ENCODE measurements at places on chromosomes 5 and 9.

DNA sequence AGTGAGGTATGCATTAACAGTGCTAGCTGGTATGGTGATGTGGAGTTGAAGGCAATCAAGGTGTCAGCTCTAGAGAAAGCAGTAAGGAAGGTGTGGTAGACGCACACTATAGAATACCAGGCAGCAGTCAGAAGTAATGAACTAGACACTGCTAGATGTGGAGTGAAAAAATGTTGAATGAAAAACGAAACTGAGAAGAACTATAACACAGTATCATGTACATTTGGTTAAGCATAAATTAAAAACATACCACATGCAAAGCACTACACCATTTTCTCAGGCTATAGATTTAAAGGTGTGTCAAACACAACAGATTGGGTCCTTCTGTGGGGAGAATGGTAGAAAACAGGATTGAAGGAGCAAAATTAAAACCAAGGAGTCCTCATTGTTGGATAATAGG, 15.4 kb downstream of the ZNF622 start:
- H3K36me3 ChIP-seq = no peaks in the 10 kb centered on the region
- H3K4me3 ChIP-seq = no peak overlapping the region
- DNase-seq = no peak
- no peak overlapping the region for H3K27ac ChIP-seq
- H3K4me1 ChIP-seq = no peaks in the 10 kb centered on the region
- H3K27me3 ChIP-seq = no peaks in the 10 kb centered on the region

GRCh38 chr5:51345106-51345505, 38.1 kb upstream of the ISL1 start:
- H3K27ac ChIP-seq = no peak overlapping the region
- H3K4me3 ChIP-seq = no peak overlapping the region
- no peaks in the 10 kb centered on the region for H3K36me3 ChIP-seq
- no peaks in the 10 kb centered on the region for H3K4me1 ChIP-seq

GRCh38 chr9:68562461-68562860, 21.8 kb upstream of the TMEM252 start:
- peaks cover 2% of the 10 kb centered on the region for H3K4me1 ChIP-seq
- H3K4me3 ChIP-seq = no peak overlapping the region

DNA sequence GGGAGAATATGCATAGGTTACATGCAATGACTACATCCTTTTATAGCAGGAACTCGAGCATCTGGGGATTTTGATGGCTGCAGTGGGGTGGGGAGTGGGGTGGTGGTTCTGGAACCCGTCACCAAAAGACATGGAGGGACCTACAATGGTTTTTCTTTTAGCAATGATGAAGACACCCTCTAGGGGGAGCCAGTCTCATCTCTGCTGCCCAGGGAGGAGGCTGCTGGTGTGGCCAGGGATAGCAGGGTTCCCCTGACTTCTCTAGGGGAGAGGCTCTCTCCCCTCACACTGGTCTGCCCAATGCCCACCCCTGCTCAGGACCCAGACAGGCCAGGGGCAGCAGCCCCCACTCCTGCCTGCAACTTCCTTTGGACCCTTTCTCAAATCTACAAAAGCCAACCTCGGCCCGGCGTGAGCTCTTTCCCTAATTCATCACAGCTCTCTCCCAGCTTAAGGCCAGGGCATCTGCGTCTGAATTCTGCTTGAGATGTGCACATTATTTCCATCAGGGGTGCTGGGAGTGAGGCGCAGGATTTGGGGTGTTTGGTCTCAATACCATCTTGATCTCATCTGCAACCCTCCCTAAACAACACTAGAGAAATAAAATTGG, 73.6 kb upstream of the RETREG1 start:
- H3K27ac ChIP-seq = no peak overlapping the region
- peaks cover 20% of the 10 kb centered on the region for H3K36me3 ChIP-seq
- H3K4me3 ChIP-seq = no peak overlapping the region
- no peak for DNase-seq
- H3K27me3 ChIP-seq = no peaks in the 10 kb centered on the region
- H3K4me1 ChIP-seq = no peaks in the 10 kb centered on the region

DNA sequence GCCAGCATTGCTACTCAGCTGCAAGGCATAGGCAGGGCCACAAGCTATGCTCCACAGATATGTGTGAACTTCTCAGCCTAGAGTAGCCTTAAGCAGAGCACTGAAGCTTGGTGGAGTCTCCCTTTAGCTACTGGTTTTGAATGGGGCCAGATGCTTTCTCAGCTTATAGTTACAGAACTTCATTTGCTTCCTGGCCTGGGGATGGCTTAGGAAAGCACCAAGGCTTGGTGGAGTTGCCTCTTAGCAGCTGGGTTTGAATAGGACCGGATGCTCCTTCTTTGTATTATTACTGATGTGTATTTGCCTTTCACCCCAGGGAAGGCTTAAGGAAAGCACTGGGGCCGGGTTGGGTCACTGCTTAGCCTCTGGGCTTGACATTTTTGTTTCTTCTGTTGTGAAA, 497.8 kb upstream of the SEMA6A start:
- no peak overlapping the region for H3K27ac ChIP-seq
- H3K27me3 ChIP-seq = no peaks in the 10 kb centered on the region
- H3K4me1 ChIP-seq = no peaks in the 10 kb centered on the region
- H3K36me3 ChIP-seq = no peaks in the 10 kb centered on the region

- no peak overlapping the region for H3K27ac ChIP-seq
- no peak overlapping the region for H3K4me3 ChIP-seq
- H3K4me1 ChIP-seq = peaks cover 2% of the 10 kb centered on the region
- H3K36me3 ChIP-seq = no peaks in the 10 kb centered on the region
Observed at GRCh38 chr9:132414731-132415130, 4.7 kb downstream of the CFAP77 start.

GRCh38 chr5:141528291-141528984, 39.6 kb downstream of the PCDHGC5 start:
- no peak overlapping the region for H3K4me3 ChIP-seq
- H3K36me3 ChIP-seq = peaks cover 19% of the 10 kb centered on the region
- H3K4me1 ChIP-seq = no peaks in the 10 kb centered on the region
- no peaks in the 10 kb centered on the region for H3K27me3 ChIP-seq

DNA sequence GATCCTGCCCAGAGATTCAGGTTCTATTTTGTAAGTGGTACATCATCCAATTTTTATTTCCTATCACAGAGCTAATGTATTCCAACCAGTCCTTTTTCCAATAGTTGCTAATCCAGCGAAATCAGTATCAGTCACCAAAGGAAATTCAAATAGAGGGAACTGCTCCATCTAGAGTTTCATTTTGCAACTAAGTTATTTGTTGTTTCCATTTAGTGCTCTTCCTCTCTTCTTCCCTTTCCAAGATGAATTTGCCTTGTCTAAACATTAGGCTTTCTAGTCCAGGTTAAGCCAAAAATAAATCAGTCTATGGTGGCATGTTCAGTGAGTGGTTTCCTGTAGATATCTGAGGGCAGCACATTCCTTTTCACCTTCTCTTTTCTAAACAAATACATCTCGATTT, 79.8 kb upstream of the SPATA31D4 start:
- no peaks in the 10 kb centered on the region for H3K27me3 ChIP-seq
- DNase-seq = no peak
- H3K36me3 ChIP-seq = no peaks in the 10 kb centered on the region
- peaks cover 2% of the 10 kb centered on the region for H3K4me1 ChIP-seq
- H3K4me3 ChIP-seq = no peak overlapping the region
- no peak overlapping the region for H3K27ac ChIP-seq

GRCh38 chr9:89723469-89724100, 118.8 kb downstream of the GADD45G start:
- H3K27me3 ChIP-seq = no peaks in the 10 kb centered on the region
- H3K4me3 ChIP-seq = no peak overlapping the region
- H3K4me1 ChIP-seq = no peaks in the 10 kb centered on the region
- DNase-seq = no peak

GRCh38 chr9:135198144-135198543, 110.7 kb downstream of the OLFM1 start:
- H3K27me3 ChIP-seq = no peaks in the 10 kb centered on the region
- H3K4me3 ChIP-seq = no peak overlapping the region
- no peak for DNase-seq
- H3K4me1 ChIP-seq = peaks cover 8% of the 10 kb centered on the region
- no peaks in the 10 kb centered on the region for H3K36me3 ChIP-seq
- no peak overlapping the region for H3K27ac ChIP-seq

DNA sequence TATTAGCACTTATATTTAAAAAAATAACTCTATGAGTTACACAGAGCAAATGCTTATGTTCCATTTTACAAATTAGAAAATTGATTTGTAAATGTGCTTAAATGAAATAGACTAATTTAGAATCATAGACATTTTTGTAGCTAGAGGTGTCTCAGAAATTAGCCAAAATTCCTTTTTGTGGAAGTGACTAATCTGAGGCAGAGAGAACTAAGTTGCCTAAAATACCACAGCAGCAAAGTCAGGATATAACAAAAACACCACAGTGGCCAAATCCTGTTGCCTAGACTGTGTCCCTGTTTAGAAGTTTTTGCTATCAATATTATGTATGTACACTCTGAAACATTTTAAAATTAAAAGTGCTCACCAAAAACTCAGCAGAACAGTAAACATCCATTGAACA, 18.7 kb downstream of the ADAMTSL1 start:
- no peaks in the 10 kb centered on the region for H3K4me1 ChIP-seq
- no peak for DNase-seq
- H3K27me3 ChIP-seq = no peaks in the 10 kb centered on the region
- no peak overlapping the region for H3K4me3 ChIP-seq
- no peak overlapping the region for H3K27ac ChIP-seq

DNA sequence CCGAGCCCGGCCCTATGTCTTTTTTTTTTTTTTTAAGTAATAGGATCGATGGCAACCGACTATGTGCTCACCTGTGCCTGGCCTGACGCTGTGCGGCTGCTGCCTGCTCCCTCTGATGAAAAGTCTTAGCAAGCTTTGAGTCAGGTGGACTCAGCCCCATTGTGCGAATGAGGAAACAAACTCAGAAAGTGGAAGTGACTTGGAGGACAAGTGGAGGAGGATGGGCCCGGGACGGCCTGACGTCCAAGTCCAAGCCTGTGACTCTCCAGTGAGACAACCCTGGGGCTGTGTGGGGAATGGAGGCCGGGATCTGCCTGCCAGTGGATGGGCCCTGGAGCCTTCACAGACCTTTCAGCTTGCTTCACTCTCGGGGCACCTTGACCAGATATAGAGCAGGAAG, 57.9 kb downstream of the EXD3 start:
- H3K4me1 ChIP-seq = no peaks in the 10 kb centered on the region
- H3K36me3 ChIP-seq = no peaks in the 10 kb centered on the region
- H3K4me3 ChIP-seq = no peak overlapping the region

GRCh38 chr9:91758491-91758981, 191.5 kb downstream of the ROR2 start:
- H3K27ac ChIP-seq = no peak overlapping the region
- no peak overlapping the region for H3K4me3 ChIP-seq
- H3K36me3 ChIP-seq = no peaks in the 10 kb centered on the region
- peak; percentile 48 for DNase-seq
- no peaks in the 10 kb centered on the region for H3K27me3 ChIP-seq

DNA sequence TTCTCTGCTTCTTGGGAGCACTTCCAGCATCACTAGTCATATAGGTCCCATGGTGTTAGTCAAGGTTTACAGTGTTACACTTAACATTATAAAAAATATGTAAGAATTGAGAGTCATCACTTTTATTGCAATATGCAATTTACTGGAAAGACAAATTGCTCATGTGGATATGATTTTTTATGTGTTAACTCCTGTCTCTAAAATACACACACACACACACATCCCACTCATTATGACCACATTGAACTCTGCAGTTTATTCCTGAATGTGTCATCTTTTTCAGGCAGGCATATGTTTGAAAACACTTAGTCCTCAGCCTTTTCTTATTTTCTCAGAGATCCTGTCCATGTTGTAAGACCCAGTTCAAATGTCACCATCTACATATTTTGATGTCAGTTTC, 148.5 kb upstream of the MRPS30 start:
- H3K27ac ChIP-seq = no peak overlapping the region
- H3K36me3 ChIP-seq = no peaks in the 10 kb centered on the region
- H3K27me3 ChIP-seq = no peaks in the 10 kb centered on the region
- no peak for DNase-seq
- H3K4me1 ChIP-seq = no peaks in the 10 kb centered on the region

- no peaks in the 10 kb centered on the region for H3K27me3 ChIP-seq
- H3K4me3 ChIP-seq = no peak overlapping the region
- H3K4me1 ChIP-seq = peaks cover 3% of the 10 kb centered on the region
- H3K27ac ChIP-seq = no peak overlapping the region
Observed at GRCh38 chr9:114394523-114395333, 6.9 kb upstream of the AKNA start.

- no peak for DNase-seq
- H3K36me3 ChIP-seq = no peaks in the 10 kb centered on the region
- H3K27ac ChIP-seq = no peak overlapping the region
- H3K4me1 ChIP-seq = 0 out of 2 replicates have a peak, but pooled peaks cover under 1% of the 10 kb centered on the region
- no peaks in the 10 kb centered on the region for H3K27me3 ChIP-seq
Observed at GRCh38 chr5:54651482-54652076, 134.0 kb downstream of the SNX18 start.
